Activated T-helper 2 cell treated with anti-CD3 and anti-CD28 coated beads, Interferon-gamma antibody, Interleukin-2, Interleukin-4, amounts not matched to agents 10 μg/mL and 5 μg/mL and 100 μg/mL, durations not matched to agents 14 hours and 24 hours and 36 hours (primary cell): ENCODE measurements at places on chromosomes 5 and 9. TPM values are rescaled to one million over a fixed set of nuclear protein-coding genes. Genes with fewer than 3 reads are reported as not detected.

DNA sequence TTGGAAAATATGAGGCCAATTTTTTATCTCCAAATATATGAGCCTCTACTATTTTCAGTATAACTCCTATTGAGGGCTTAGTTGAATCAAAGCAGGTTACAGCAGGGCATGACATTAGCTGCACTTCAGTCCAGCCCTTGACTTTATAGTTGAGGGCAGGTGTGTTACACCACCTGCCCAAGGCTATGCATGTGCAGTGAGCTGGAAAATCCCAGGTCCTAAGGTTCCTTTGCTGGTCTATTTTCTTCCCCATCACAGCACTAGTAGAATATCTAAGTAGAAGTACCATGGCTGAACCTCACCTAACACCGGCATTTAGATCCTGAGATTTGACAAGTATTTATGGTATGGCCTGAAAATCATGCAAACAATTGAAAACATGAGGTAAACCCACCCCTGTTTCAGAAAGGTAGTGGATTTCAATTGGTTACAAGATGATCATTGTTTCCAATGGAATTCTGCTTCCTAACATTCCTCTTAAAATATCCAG, 201.1 kb downstream of the SEMA5A start:
- H3K27me3 ChIP-seq: no peaks in the 10 kb centered on the region
- no peak for DNase-seq
- H3K4me1 ChIP-seq: no peaks in the 10 kb centered on the region
- no peaks in the 10 kb centered on the region for H3K36me3 ChIP-seq
- no peak overlapping the region for H3K27ac ChIP-seq

DNA sequence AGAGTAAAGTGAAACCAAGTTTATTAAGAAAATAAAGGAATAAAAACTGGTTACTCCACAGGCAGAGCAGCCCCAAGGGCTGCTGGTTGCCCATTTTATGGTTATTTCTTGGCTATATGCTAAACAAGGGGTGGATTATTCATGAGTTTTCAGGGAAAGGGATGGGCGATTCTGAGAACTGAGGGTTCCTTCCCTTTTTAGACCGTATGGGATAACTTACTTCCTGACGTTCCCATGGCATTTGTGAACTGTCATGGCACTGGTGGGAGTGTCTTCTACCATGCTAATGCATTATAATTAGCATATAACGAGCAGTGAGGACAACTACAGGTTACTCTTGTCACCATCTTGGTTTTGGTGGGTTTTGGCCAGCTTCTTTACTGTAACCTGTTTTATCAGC, 323.9 kb upstream of the PTGER4 start:
- peaks cover 15% of the 10 kb centered on the region for H3K4me1 ChIP-seq
- no peak overlapping the region for H3K27ac ChIP-seq
- no peak for DNase-seq
- H3K27me3 ChIP-seq: no peaks in the 10 kb centered on the region
- peaks cover 6% of the 10 kb centered on the region for H3K36me3 ChIP-seq

DNA sequence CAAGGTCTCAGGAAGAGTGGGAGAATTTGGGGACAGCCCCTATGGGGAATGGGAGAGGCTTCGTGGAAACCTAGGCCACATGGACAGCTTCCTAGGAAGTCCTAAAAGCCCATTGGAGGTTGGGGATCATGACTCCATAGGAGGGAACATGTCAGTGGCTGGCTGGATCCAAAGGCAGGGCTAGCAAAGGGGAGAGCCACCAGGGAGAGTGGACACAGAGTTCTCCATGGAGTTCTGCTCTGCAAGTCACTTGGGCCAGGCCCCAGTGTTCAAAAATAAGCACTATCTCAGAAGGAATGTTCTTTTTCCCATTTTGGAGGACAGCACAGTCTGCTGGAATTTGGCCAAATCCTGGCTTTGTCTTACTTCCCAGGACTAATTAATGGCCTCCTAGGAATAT, 140.6 kb upstream of the RAD23B start:
- peaks cover 5% of the 10 kb centered on the region for H3K27me3 ChIP-seq
- H3K27ac ChIP-seq: no peak overlapping the region
- no peaks in the 10 kb centered on the region for H3K4me1 ChIP-seq
- H3K4me3 ChIP-seq: no peak overlapping the region

- H3K4me1 ChIP-seq: peaks cover 20% of the 10 kb centered on the region
- H3K4me3 ChIP-seq: no peak overlapping the region
- H3K27me3 ChIP-seq: no peaks in the 10 kb centered on the region
- H3K36me3 ChIP-seq: no peaks in the 10 kb centered on the region
These were observed 106.1 kb upstream of the CPEB4 start for GRCh38 chr5:173781816-173782670.

DNA sequence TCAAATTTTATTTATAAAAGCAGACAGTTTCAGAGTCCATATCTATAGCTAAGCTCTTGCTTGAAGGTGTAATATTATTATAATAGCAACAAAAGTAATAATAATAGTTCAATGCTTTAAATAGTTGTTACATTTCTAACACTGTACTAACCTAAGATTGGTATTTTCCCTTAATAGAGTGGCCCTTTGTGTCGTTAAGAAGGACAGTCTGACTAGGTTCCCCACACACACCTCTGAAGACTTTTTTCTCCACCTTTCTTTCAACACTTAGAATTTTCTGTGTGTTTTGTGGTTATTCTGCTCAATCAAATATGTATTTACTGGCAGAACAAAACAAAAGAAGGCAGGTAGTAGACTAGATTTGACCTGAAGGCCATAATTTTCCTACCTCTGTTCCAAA, 223.2 kb upstream of the ACO1 start:
- H3K4me3 ChIP-seq: no peak overlapping the region
- H3K4me1 ChIP-seq: no peaks in the 10 kb centered on the region
- no peak for DNase-seq
- no peaks in the 10 kb centered on the region for H3K36me3 ChIP-seq
- no peaks in the 10 kb centered on the region for H3K27me3 ChIP-seq

Gene CARD9
- 16.2 and 17.6 TPM in 2 replicates for total RNA-seq

Gene ZNF658
- 1.0 and 1.7 TPM in 2 replicates for total RNA-seq
